ENCODE measurements at places on chromosomes 2 and 18.

DNA sequence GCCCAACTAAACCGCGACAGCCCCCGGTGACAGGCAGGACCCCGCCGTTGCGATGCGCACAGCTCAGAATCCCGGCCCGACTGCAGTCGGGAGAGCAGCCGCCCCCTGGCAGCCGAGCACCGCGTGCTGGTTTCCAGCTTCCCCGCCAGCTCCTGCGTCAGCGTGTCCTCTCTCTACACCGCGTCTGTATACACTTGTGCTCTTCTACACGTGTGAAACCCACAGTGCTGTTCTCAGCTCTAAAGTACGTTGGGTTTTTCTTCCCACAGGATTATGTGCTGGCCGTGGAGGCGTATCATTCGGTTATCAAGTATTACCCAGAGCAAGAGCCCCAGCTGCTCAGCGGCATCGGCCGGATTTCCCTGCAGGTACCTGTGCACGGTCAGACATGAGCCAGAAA, 54.0 kb downstream of the ADI1 start:
- no peak for DNase-seq

DNA sequence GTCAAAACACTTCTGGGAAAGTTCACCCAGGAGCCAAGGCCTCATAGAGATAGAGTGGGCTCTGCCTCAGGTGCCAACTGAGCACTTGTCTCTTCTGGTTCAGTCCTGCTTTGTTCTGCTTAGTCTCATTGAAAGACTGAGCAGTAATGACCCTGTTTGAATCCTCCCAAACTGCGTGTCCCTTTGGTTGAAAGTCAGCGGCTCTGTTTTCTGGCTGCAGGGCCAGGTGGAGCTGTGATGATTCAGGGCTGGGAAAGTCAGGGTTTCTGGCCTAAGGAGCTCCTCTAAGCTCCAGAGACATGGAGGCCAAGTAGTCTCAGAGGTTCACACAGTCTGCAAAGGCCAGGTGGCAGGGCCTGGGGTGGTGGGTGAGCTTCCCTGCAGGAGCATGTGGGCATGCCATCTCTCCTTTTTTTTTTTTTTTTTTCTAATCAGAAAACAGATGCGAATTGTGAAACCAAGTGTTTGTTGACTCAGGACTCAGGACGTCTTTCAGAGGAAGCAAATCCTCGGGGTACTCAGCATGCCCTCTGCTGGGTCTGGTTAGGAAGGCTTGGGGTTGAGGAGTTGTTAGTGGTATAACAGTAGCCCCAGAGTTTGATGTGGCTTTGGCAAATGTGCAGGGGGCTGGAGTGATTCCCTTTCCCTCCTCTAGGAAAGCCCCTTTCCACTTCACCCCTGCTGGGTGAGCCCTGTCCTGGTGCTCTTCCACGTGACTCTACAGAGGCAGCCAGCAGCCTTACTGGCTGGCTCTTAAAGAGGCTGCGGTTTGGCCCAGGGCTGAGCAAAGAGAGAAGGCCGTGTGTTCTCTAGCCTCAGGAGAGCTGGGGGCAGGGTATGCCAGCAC, 38.3 kb downstream of the TMEM17 start:
- no peak for DNase-seq

- no peak for DNase-seq
Measured at GRCh38 chr2:180753809-180754761, 226.3 kb upstream of the UBE2E3 start.

- DNase-seq: peak; percentile 39
Measured at GRCh38 chr2:98508709-98509066, 64.0 kb downstream of the INPP4A start.

- no peak for DNase-seq
Measured at GRCh38 chr2:175766880-175767279, 235.2 kb downstream of the LNPK start.

DNA sequence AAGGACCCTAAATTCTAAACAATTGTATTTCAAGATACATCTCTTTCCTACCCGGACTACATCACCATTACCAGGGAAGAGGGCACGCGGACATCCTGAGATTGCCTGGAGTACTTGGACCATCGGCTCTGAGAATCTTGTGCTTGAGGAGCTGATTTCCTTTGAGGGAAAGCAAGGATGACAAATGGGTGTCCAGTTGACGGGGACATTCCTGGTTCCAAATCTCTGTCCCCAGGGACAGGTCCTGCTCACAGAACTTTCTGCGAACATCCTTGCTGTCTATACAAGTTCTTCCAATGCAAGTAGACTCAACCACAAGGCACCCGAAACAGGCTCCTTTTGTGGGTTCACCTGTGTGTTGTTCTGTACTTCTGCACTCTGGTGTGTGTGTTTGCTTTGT, 289.5 kb upstream of the MYT1L start:
- DNase-seq: no peak

- no peak for DNase-seq
Measured at GRCh38 chr2:117190856-117191559, 623.5 kb upstream of the DDX18 start.

DNA sequence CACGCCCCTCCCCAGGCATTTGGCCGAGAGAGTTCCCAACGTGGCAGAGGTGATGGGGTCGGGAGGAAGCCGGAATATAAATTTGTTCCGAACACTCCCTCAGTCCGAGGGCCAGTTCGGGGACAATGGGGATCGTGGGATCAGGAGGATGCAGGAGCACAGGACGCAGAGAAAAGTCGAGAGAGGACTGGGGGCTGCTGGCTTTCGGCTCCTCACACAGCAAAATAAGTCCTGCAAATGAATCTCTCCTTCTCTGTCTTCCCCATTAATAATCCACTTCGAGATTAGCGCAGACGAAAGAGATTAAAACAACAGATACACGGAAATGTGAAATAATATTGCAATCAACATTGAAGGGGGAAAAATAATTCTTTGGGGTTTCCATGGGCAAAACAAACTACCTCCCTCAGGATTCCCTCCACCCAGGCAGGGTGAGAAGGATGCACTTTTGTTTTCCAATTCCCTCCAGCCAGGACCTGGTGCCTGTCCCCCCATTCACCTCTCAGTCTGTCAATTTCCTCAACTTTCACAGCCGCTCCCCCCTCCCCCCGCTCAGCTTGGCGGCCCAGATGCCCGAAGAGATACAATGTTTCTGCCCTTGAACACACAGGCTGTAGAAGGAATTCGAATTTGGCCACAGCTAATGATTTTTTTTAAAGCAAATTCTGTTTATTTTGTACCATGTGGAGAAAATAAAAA, 3.1 kb upstream of the ZEB2 start:
- DNase-seq: no peak

- DNase-seq: no peak
Measured at GRCh38 chr2:138277062-138277461, 224.5 kb upstream of the SPOPL start.

DNA sequence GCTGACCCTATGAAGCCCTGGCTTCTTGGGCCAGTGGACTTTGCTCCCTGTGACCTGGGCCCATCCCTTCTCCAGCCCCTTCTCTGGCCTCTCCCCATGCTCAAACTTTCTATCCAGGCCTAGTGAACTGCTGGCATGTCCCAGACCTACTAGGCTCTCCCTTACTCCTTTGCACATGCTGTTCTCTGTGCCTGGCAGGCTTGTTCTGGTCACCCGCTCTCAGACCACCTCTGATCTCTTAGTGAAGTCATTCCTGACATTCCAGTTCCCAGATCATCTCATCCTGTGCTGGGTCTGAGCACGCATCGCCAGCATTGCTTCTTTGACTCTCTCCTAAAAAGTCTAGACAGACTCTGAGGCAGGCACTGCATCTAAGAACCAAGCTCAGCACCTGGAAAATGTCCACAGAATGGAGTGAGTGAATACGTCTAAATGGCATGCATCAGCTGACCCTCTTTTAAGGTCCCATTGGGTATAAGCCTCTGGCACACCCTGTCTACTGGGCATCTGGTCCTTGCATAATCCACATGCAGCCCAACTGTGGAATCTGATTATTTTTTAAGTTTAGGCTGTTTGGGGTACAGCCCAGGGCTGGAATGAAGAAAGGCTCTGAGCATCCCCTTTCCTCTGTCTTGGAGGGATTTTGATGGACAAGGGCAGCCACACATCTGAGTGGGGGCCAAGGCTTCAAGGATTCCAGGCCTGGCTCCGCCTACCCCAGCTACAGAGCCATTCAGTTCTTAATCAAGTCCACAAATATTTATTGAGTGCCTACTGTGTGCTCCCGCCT, 130.6 kb upstream of the HAAO start:
- DNase-seq: no peak

- no peak for DNase-seq
Measured at GRCh38 chr2:160324917-160325316, 124.8 kb upstream of the ITGB6 start.

GRCh38 chr18:4335386-4335785, 119.7 kb downstream of the DLGAP1 start:
- no peak for DNase-seq

DNA sequence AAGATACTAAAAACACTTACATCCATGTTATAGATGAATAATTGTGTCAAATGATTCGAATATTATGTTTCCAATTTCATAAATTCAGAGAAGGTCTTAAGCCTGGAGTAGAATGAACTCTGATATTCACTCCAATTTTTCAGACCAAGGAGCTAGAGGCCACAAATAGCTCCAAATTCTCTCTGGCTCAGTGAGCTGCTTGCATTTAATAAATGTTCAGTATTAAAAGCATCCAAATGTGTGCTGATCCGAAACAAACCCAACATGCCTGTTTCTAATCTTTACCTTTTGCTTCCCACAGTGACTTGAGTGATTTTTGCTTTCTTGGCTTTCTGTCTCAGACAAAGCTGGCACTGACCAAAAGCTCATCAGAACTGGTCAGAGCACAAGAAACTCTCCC, 291.4 kb downstream of the CCDC85A start:
- DNase-seq: no peak

Measured in activated CD4-positive, alpha-beta T cell treated with anti-CD3 and anti-CD28 coated beads for 1 hour (primary cell).